GM12878 (cell line): ENCODE measurements at places on chromosomes 2 and 18. TPM values are rescaled to one million over a fixed set of nuclear protein-coding genes. Genes with fewer than 3 reads are reported as not detected.

- DNase-seq = no peak
These were observed 1.1 kb upstream of the GAL3ST2 start for GRCh38 chr2:241775223-241776177.

GRCh38 chr2:4381773-4382172 lies 678.4 kb downstream of the DCDC2C start:
- no peak for DNase-seq

GRCh38 chr2:38073211-38074057 lies 2.5 kb downstream of the CYP1B1 start:
- no peak for DNase-seq

DNA sequence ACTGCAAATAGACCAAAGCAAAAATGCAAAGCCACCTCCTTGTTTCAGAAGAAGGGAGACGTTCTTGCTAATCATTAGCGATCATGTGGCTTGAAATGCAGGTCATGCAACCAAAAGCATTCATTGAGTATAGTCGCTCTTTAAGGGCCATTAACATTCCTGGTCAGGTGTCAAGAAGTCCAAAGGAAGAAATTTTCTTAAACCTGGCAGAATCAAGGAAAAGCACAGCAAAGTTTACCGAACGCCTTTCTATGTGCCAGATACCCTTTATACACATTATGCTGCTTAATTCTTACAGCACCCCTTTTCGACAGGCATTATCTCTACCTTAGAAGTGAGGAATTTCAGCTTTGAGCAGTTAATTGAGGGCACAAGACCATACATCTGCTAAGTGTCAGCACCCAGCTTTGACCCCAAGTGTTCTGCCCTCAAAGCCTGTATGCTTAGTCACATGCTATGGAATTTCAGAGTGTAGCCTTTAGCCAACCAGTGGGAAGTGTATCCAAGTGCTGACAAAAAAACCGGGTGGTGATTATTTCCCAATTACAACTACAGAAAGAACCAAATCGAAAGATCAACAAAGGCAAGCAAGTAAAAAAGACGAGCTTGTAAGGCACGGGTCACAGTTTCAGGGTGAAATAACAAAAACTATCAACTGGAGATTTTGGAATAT lies 70.8 kb downstream of the EPHA4 start:
- DNase-seq = no peak

- no peak for DNase-seq
These were observed 64.1 kb downstream of the CCDC93 start for GRCh38 chr2:117949806-117950205.

DNA sequence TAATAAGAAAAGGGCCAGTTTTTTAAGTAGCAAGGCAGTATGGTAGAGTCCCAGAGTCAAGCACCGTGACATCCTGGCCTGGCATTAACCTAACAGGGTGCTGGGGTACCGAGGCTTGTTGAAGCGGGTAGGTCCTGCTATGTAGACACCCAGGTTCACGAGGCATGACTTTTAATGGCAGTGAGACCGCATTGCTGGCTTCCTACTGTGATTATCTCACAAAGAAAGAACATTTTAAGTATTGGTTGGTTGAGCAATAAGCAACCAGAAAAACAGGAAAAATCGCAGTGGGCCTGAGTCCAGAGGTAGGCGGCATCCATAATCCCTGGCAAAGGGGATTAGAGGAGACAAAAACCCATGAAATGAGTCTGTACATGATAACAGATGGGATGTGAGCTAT lies 927.9 kb upstream of the ACVR2A start:
- DNase-seq = no peak

- DNase-seq = no peak
These were observed 367.4 kb upstream of the MYT1L start for GRCh38 chr2:2698182-2699120.

DNA sequence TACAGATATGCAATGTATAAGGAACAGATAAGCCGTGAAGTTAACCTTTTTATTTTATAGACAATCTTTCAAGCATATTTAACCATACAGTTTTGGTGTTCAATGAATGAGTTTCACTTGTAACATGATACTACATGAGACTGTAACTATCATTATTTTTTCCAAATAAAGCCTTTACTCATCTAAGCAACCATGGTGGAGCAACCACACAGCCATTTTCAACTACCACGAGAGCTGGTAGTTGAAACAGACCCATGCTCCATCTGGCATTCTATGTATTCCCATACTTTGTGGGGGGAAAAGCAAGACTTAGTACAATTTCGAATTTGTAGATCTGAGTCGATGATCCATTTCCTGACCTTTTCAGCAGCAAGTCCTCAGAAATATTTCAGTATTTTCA lies 159.3 kb upstream of the RND3 start:
- no peak for DNase-seq

DNA sequence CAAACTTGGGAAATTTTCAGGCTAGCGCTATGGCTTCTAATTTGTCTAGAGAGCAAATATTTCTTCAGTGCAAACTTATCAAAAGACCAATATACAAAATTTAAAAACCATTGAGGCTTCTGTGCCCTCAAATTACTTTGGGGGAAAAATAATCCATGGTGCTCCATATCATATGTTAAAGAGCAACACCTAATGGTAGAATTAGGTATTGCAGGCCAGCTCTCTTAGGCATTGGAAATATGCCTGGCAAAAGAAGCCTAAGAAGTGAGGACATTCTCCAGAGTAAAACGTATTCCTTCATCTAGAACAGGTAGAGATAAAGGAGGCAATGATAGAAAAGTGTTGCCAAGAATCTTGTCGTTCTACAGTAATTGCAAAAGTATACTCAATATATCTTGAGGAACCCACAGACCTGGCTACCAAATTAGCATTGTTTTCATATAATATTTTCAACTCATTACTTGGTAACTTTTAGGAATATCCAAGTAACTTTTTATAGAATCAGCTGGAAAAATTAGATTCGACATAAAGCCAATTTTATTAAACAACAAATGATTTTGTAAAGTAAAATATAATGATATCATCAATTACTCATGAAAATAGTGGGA lies 401.1 kb downstream of the BCL11A start:
- DNase-seq = no peak

DNA sequence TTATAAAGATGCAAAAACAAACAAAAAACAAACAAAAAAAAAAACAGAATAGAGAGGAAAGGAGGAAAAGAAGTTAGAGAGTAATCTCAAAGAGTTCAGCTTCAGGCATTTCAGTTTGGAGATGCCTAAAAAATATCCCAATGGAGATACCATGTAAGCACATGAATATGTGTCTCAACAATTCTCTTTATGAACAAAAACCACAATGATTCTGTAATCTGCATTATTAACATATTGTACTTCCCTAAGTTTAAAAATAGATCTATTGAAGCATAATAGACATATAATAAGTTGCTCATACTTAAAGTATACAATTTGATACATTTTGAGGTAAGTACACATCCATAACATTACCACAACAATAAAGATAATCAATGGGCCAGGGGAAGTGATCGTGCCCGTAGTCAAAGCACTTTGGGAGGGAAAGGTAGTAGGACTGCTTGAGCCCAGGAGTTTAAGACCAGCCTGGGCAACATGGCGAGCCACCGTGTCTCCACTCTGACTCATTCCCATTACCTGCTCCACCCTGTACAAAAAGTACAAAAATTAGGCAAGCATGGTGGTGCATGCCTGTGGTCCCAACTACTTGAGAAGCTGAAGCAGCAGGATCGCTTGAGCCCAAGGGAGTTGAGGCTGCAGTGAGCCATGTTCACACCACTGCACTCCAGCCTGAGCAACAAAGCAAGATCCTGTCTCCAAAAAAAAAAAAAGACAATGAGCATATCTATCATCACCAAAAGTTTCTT lies 158.9 kb downstream of the ATAD2B start:
- DNase-seq = no peak

- DNase-seq = no peak
These were observed 134.0 kb downstream of the HDAC4 start for GRCh38 chr2:239266779-239267287.

DNA sequence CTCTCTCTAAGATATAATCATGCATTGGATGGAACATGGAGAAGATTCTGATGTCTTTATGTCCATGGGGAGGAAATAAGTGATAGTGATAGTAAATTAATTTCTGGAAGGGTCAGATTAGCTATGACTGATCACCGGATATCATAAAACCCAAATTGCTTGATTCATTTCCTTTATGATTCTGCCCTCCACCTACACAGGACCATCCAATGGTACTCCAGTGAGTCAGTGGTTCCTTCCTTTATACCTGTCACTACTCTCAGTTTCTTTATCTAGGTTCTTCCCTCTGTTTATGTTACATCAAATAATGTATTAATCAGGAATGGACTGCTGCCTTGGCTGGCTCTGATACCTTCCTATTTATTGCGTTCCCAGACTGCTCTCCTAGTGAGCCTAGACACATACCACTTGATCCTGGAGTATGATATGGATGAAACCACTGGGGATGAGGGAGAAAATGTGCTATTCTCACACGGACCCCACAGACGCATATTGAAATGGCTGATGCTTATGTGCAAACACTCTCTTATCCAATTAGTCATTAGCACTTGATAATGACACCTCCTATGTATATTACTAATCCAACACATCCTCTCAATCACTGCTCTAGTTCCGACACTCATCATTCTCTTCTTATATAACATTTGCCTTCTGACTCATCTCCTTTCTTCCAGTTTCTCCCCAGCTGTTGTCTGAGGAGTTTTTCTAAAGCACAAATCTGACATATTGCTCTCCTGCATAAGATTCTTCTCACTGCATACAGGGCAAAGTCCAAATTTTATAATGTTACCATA lies 315.6 kb downstream of the INSIG2 start:
- no peak for DNase-seq

GRCh38 chr2:141207036-141207385 lies 923.8 kb downstream of the LRP1B start:
- DNase-seq = no peak

- DNase-seq = no peak
These were observed 98.2 kb upstream of the SLC8A1 start for GRCh38 chr2:40550085-40550484.

- no peak for DNase-seq
These were observed 68.1 kb downstream of the EN1 start for GRCh38 chr2:118779362-118779761.

GRCh38 chr2:36354811-36355150 lies 797 bp upstream of the CRIM1 start:
- DNase-seq = no peak

- peak; percentile 69 for DNase-seq
These were observed 37.1 kb downstream of the BCL2L11 start for GRCh38 chr2:111157798-111158197.

GRCh38 chr2:236675526-236675925 lies 105.9 kb downstream of the ACKR3 start:
- DNase-seq = no peak

- DNase-seq = no peak
These were observed 199.4 kb downstream of the LRRTM1 start for GRCh38 chr2:80105015-80105640.

The CYP27A1 gene
- 0.14 and 0.17 TPM in 2 replicates for polyA plus RNA-seq

The REEP1 gene
- 0.16 and 0.23 TPM in 2 replicates for polyA plus RNA-seq

The MLPH gene
- polyA plus RNA-seq = not detected in 2 replicates

The LAMA1 gene
- not detected in 2 replicates for polyA plus RNA-seq

The PTPRN gene
- 0.20 TPM in 1 of 2 replicates, not detected in the other for polyA plus RNA-seq

The FZD7 gene
- polyA plus RNA-seq = 0.26 and 0.47 TPM in 2 replicates
